ENCODE measurements at places on chromosomes 6 and 20.

DNA sequence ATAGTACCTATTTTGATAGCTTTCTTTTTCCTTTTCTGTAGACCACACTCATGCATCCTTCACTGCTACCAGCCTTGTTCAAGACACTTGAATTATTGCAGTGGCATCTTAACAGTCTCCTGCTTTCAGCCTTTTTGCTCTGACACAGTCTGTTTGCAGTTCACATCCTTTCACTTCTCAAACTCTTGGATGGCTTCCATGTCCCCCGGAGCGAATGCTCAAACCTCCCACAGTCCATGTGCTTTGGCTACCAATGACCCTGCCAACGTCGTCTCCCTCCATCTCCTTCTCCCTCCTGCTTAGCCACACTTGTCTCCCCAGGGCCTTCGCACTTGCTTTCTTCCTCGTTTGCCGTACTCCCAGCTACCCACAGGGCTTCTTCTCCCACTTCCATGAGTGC, 270.0 kb upstream of the ZFP64 start:
- DNase-seq: no peak

- DNase-seq: no peak
These were observed 3.3 kb downstream of the MAPRE1 start for GRCh38 chr20:32823078-32823477.

- DNase-seq: no peak
These were observed 131.6 kb downstream of the OGFRL1 start for GRCh38 chr6:71420095-71420692.

GRCh38 chr6:41294214-41294872, 7.9 kb upstream of the TREM1 start:
- no peak for DNase-seq

DNA sequence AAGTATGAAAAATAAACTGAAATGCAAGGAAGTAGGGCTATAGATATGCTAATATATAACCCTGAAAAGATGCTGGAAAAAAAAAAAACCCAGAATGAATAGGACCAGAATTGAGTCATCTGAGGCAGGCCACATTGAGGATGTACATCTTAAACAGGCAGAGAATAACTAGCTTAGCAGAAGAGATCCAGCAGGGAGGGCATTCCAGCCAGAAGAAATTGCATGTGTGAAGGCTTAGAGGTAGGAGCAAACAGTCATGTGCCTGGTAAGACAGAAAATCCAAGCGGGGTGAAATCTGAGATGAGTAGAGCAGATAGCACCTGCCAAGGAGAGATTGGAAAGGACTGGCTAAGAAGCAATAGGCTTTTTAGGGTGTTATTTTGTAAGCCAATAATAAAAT, 2.6 kb downstream of the COL19A1 start:
- DNase-seq: no peak

DNA sequence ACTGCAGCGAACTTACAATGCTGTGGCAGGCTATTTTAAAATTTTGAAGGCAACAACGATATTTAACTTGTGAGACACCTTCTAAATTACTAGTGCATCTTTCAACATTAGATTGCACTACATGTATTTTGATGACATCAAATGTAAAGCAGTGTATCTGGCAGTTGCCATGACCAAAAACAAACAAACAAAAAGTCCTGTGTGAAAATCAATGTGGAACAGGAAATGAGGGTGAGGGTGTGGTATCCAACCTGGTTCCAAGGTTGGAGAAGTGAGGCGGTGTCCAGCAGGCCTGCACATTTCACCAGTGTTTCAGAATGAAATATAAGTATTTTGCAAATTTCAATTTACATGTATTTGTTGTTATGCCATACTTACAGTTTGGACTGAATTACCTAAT, 112.0 kb downstream of the LAMP5 start:
- DNase-seq: no peak

- DNase-seq: no peak
These were observed 18.4 kb upstream of the PARD6B start for GRCh38 chr20:50712771-50713656.

- no peak for DNase-seq
These were observed 254.6 kb upstream of the NT5E start for GRCh38 chr6:85195243-85195642.

DNA sequence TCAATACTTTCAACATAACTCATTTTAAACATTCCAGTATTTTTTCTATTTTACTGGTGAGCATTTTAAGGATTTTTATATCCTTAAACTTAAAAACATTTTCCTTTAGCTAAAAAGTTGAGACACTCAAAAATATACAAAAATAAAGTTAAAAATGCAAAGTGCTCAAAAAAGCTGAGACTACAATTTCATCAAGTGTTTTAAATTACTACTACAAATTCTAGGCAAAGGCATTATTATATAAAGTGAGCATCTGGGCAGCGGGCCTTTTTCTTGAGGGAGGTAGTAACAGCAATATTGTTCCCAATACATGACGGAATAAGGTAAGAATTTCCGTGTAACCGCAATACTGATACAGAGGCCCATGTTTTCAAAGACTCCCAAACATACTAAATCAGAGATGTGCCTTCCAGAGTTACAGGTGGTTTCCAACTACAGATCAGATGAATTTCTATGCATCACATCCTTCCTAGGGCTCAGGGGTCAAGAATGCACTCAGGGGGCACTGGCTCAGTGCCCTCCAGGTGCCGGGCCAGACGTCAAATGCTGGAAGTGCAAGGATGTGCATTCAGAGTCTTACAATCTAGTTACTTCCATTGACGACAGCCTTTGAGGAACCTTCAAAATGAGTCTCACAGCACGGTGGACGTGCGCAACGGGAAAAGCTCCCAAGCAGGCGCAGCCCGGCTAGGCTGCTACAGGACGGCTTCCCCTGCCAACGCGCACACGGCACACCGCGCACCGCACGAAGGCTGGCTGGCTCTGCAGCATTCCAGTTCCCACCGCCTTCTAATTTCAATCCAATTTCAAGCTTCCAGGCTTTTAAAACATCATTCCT, 1.7 kb downstream of the PHF10 start:
- no peak for DNase-seq

- DNase-seq: no peak
These were observed 47.9 kb downstream of the TGM2 start for GRCh38 chr20:38117205-38117604.

DNA sequence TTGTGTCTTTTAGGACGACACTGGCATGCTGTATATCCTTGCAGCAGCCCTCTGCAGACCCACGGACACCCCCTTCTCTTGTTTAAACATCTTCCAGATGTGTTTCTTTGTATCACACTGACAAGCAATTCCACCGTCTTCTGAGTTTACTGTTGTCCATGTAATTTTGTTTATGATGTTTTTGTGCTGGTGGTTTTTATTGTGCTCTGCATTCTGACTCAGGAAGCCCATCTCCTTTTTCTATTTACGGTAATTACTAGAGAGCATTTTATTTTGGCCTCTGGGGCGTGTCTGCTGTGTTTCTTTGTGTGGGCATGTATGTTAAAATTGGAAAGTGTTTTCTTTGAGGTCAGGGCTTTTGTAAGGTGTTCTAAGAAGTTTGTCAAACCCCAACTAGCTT, 111.9 kb downstream of the JARID2 start:
- DNase-seq: no peak

DNA sequence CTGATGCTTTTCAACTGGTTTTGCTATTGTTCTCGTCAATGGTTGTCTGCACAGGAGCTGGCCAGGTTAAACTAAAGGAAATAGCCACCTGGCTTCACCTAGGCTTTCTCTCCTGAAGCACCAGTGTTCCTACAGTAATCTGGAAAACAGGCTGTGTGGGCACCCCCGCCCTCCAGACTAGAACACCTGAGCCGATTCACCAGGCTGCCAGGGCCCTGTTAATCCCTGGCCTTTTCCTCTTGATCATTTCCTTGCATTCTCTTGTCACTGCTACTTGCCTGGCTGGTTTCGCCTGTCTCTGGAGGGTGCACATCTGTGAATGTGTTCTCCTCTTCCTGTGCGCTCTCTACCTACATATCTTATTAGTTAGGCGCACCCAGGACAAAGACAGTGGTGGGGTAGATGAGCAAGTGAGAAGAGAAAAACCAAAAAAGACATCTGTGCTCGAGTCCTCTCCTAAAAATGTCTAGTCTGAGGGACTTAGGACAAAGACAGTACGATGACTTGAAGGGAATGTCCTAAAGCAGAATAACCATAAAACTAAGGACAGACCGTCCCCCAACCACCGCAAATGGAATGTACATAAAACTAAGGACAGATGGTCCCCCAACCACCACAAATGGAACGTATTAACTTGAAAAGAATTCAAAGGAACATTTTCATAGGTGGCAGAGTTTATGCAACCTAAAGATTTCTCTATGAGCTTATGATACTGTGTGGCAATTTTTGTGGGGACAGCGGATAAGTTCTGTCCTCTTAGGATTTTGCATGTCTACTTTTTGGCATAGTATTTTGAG, 45.9 kb upstream of the EMILIN3 start:
- DNase-seq: no peak

GRCh38 chr6:43129434-43130194, 41.5 kb upstream of the SRF start:
- DNase-seq: no peak

DNA sequence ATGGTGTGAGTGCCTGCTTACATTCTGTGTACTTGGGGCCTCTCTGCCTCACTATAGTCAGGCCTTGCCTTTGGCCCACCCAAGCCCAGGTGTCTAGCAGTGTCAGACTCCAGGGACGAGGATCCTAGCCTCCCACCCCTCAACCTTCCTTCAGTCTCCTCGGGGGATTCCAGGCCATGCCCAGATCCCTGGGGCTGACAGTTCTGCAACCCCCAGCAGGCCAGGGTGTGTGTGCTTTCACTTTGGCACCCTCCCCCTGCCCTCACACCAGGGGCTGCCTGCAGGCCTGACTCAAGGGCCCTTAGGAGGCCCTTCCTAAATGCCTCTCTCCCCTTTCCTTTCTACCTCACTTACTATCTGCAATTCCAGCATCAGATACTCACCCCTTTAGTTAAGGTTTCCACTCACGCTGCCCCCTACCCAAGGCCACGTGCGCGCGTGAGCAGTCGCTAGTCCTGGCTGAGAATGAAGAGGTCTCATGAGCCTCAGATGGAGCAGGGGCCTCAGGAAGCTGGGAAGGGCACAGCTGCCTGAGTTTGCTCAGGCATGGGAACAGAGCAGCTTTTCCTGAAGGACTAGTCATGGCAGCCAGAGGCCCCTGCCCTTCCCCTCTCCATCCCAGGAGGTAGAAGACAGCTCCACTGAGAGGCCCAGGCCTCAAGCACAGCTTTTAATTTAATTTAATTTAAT, 859 bp upstream of the CLPS start:
- DNase-seq: no peak

DNA sequence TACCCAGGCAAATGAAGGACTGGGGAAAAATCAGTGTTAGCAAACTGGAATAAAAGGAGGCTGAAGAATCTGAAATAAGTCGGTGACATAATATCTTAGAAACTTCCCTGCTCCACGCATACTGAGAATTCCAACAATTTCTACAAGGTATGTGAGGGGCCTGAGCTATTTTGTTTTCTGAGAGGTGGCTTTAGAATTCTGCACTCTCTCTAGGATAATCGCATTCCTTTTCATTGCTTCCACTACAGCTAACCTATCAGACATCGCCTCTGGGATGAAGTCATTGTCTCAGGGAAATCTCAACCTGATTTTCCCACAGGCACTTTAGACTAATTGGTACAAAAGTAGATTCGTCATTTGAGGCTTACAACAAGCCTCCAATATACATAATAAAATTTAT, 740.8 kb downstream of the PHF3 start:
- DNase-seq: no peak

GRCh38 chr6:11769244-11769643, 9.4 kb downstream of the ADTRP start:
- no peak for DNase-seq

DNA sequence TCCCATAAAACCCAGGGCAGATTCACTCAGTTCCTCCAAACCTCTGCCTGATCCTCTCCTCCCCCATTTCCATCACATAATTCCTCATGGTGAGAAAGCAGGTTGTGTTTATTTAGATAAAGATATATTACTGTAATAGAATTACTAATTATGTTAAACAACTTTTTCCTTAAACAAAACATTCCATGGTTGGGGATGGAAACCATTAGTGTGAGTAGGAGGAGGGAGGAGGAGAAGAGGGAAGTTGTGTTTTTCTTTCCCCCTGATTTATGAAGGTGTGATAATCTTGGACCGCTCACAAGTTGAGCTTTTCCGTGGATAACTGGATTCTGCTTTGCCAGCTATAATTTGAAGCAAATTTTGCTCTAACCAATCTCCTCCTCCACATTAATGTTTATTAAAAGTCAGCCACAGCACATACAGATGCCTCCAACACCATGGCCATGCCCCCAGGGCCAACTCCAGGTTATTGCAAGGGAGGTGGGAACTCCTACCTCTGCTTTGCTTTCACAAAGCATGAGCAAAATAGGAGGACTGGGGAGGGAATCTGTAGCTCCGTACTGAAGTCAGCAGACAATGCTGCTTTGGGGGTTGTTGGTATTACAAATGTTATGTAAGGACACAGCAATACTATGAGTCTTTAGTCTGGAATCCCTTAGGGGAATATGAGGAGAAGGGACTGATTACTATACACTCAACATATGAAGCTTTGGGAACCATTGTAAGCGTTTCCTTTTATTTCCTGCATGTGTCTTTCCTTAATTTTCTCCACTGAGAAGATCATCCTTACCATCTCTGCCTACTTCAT, 542.0 kb downstream of the DHX35 start:
- no peak for DNase-seq

DNA sequence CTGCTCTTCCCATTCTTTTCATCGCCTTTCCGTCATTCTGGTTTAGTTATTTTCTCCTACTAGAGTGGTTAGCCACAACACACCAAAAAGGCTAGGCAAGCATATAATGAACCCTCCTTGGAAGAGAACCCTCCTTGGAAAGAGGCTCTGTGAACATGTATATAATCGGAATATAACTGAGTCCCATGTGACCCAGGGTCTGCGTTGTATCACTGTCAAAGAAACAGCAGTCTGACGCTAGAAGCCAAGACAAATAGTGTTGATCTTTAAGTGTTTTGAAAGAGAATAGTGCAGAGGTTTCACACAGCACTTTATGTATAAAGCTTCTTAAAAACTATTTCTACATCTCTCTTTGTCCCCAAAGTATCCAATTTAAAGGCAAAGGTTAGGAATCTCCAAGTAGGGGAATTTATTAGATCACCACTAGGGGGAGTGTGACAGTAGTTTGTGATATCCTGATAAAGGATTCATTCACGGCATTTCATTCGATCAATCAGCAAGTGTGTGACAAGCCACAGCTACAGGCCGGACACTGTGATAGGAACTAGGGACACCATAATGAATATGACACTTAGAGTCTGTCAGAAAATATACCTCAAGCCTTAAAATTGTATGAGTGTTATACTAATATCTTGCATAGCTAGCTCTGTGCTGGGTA, 395.3 kb downstream of the CD109 start:
- no peak for DNase-seq

DNA sequence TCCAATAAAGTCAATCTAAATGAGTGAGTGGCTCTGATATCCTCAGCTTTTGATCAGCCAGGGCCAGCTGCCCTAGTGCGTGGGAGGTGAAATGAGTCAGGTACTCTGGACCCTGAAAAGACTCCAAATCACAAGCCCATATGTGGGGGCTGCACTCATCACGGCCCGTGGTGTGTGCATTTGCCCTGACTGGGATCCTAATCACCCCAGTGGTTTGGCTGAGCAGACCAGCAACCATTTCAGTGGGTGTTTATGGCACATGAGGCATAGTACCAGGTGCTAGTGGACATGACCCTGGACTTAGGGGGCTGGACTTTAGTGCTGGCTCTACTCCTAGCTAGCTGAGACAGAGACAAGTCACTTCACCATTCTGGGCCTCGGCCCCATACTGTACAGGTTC, 39.4 kb downstream of the SCML4 start:
- no peak for DNase-seq

GRCh38 chr20:32028647-32029372, 18.6 kb downstream of the CCM2L start:
- no peak for DNase-seq

- no peak for DNase-seq
These were observed 64.3 kb downstream of the ZFP64 start for GRCh38 chr20:52127309-52127708.
